ENCODE measurements at places on chromosomes 2 and 18. TPM values are rescaled to one million over a fixed set of nuclear protein-coding genes. Genes with fewer than 3 reads are reported as not detected.

The SKOR2 gene
- polyA plus RNA-seq = not detected

The DLGAP1 gene
- polyA plus RNA-seq = 1.5 TPM

The LONRF2 gene
- polyA plus RNA-seq = 1.2 TPM

The CRYGC gene
- not detected for polyA plus RNA-seq

The INPP5D gene
- polyA plus RNA-seq = 8.9 TPM

The POTEF gene
- polyA plus RNA-seq = 0.06 TPM

DNA sequence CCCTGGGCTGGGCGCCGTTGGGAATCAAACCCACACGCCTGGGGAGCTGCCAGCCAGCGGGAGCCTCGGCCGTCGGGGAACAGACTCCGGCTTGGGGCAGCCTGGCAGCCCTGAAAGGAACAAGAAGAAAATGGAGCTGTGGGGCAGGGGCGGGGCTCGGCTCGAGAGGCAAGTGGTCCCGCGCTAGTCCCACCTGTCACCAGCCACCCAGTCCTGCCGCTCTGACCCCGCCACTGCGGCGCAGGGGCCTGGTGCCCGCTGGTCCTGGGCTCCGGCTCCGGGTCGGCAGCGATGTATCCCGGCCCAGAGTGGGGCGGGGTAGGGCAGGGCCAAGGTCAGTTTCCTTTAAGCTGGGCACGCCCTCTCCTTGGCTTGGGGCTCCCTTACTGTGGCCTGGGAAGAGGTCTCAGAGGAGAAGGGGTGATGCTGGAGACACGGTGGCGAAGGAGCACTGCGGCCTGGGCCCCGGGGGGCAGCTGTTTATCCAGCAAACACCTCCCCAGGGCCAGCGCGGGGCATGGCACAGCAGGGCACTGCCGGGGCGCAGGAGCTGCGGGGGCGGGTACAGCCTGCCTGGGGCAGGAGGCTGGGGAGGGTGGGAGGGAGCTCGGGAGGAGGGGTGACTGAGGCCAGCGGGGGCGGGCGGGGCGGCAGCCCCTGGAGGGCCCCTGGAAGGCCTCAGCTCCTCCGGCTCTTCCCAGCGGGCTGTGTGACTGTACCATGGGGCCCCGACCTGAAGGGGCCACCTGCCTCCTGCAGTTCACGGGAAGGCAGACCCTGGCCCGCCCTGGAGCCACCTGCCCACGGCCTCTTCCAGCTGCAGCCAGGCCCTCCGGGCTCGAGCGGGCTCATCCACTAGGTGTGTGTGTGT lies 15.6 kb downstream of the ODC1 start:
- DNase-seq = no peak

GRCh38 chr18:49032189-49032584 lies 81.4 kb upstream of the SMAD7 start:
- no peak for DNase-seq

GRCh38 chr2:23219666-23220065 lies 165.3 kb upstream of the KLHL29 start:
- DNase-seq = no peak

- DNase-seq = no peak
Observed at GRCh38 chr18:74328206-74328605, 12.6 kb downstream of the C18orf63 start.

GRCh38 chr2:26691881-26692278 lies 642 bp upstream of the KCNK3 start:
- DNase-seq = no peak

DNA sequence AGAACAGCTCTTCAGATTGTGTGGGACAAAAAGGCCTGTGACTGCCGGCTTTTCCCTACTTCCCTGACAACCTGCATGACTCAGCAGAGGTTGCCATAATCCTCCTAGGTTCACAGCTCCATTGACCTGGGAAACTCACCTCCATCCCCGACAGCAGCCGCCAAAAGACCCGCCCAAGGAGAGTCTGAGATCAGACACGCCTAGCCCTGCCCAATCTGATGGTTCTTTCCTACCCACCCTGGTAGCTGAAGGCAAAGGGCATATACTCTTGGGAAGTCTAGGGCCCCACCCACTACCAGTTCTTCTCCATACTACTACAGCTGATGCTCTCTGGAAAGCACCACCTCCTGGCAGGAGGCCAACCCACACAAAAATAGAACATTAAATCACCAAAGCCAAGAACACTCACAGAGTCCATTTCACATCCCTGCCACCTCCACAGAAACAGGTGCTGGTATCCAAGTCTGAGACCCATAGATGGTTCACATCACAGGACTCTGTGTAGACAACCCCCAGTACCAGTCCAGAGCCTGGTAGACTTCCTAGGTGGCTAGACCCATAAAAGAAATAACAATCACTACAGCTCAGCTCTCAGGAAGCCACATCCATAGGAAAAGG lies 140.6 kb downstream of the NETO1 start:
- no peak for DNase-seq

- DNase-seq = no peak
Observed at GRCh38 chr2:32812316-32812715, 134.4 kb upstream of the LTBP1 start.

- no peak for DNase-seq
Observed at GRCh38 chr2:29611850-29612249, 309.5 kb downstream of the ALK start.

GRCh38 chr2:85457877-85458316 lies 39.4 kb downstream of the SH2D6 start:
- no peak for DNase-seq

- DNase-seq = no peak
Observed at GRCh38 chr2:60544062-60544461, 9.4 kb downstream of the BCL11A start.

DNA sequence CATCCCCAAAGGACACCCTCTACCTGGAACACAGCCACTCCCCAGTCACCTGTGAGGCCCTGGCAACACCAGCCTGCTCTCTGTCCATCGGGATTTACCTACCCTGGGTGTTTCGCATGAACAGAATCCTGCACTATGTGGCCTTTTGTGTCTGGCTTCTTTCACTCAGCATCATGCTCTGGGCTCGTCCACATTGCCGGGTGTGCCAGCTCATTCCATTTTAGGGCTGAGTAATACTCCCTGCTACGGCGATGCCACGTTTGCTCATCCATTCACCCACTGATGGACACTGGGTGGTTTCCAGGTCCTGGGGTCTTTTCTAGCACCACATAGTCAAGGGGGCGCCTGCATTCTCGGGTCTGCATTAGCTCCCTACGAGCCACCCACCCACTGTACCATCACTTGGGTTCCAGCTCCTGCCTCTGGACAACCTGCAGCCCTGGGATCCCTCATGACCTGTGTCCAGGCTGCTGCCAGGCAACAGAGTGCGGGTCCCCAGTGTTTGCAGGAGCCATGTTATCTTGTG lies 22.0 kb downstream of the KCNF1 start:
- no peak for DNase-seq

DNA sequence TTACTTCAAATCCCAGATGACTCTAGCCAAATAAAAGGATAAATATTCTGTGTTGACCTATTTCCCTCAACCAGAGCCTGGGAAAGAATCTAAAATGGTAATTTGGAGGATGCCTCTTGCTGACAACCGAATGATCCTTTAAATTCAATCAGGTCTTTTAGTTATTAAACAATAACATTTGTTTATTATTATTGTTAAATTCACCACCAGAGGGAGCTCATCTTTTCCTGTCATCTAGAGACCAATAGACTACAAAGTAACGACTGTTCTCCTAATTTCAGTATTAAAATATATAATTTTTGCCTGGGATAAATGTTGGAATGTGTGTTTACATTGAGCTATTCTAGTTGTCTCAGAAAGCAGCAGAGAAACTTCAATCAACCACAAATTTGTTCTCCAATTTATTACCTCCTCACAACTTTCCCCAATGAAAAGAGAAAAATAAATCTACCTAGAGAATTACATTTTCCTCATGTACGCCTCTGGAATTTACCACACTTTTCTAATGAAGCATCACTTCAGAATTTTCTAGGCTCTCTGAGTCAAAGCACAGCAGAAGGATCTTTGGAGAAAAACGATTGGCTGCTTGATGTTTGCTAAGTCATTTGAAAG lies 142.7 kb downstream of the SCG2 start:
- DNase-seq = no peak

- DNase-seq = no peak
Observed at GRCh38 chr2:37550190-37550589, 121.3 kb downstream of the CDC42EP3 start.

Data from hindlimb muscle (tissue), 1 donor.